Upper lobe of right lung (tissue), 1 donor: ENCODE measurements at places on chromosomes 1 and 21.

DNA sequence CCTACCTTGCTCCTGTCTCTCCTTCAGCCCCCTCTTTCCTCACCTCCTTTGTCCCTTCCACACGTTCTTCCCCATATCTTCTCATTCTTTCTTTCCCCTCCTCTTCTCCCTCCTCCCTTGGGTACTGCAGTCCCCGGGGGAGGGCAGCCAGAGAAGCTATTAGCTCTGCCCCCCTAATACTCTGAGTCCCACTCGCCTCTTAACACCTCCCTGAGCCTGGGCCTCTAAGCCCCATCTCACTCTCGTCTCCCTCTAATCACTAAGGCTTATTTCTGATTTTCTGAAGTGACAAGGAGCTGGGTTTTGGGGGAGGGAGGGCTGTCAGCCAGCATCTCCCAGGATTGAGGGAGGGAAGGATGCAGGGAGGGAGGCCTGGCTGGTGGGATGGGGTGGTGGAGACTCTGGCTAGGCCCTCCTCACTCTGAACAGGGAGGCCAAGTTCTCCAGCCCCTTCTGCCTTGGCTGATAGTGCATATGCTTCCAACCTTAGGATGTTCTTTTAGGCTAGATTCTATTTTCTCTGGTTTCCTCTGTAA, 25.6 kb upstream of the DMBX1 start:
- DNase-seq = no peak

DNA sequence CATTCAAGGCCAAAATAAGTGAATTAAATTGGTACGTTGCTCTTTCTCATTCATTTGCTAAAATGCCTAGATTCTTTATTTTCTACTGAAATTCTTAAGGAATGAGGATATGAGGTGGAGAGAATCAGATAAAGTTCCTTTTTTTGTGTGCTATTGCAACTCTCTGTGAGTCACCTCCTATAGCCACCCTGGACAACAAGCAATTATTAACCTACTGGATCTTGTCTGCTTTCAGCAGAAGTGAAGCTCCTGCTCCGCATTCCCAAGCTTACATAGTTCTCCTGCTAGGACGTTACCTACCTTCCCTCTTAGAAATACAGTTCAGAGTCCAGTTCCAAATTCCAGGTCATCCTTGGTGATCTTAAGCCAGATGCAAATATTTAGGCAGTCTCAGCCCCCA, 4.8 kb upstream of the KCNJ6 start:
- no peak for DNase-seq

GRCh38 chr1:19647643-19648042, 3.5 kb downstream of the NBL1 start:
- DNase-seq = no peak

DNA sequence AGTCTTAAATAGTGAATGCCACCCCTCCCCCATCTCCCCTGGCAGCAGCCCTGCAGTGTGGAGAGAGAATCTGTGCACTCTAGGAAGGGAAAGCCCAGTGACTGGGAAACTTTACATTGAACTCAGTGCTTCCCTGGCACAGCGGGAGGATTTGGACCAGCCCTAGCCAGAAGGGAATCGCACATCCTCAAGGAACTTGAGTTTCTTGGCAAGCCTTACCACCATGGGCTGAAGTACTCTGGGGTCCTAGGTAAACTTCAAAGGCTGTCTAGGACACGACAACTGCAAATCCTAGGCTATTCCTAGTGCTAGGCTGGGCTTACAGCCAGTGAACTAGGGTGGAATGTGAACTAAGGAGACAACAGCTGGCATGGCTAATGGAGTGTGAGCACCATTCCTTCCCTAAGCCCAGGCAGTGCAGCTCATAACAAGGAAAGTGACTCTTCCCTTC, 88.3 kb downstream of the COL24A1 start:
- no peak for DNase-seq

DNA sequence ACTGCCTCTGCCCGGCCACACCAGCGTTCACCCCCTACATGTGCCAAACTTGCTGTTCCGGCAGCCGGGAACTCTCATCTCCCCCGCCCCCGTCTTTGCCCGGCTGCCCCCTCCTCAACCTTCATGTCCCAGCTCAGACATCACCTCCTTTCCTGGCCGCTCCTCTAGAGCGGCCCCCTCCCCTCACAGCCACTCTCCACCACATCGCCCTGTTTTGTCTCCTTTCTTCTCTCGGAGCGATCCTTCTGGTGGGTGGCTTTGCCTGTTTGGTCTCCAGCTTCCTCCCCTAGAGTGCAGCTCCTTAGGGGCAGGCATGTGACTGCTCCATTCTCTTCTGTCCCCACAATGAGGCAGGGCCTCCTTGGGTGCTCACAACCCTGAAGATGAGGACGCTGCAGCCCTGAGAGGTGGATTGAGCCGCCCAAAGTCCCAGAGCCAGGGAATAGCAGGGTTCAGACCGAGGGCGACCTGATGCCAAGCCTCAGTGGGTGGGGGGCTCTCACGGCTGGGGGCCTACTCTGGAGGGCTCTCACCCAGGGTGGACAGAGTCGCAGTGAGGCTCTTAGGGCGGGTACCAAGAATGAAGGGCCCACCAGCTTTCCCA, 44.9 kb upstream of the ECE1 start:
- no peak for DNase-seq

- no peak for DNase-seq
These were observed 110.4 kb downstream of the PTPRC start for GRCh38 chr1:198749279-198749678.

GRCh38 chr1:213060836-213061235, 9.8 kb downstream of the RPS6KC1 start:
- DNase-seq = no peak

- DNase-seq = no peak
These were observed 924 bp downstream of the HMCN1 start for GRCh38 chr1:185734929-185735700.

DNA sequence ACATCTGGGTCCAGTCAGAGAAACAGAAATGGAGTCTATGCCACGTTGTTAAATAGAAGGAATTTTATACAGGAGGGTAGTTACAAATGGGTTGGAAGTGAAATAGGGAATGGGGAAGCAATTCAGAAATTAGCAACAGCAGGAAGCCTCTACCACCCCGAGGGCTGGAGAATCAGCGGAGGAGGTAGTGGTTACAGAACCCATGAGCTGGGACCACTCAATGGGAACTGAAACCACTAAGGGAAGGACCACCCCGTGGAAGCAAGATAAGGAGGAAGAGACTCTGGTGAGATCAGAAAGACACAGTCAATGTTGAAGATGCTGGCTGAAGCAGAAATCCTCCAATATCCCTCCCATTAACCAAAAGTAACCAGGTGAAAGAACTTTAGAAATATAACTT, 15.5 kb upstream of the MAST2 start:
- DNase-seq = no peak

- DNase-seq = no peak
These were observed 31.4 kb downstream of the PLPP3 start for GRCh38 chr1:56547977-56548376.

DNA sequence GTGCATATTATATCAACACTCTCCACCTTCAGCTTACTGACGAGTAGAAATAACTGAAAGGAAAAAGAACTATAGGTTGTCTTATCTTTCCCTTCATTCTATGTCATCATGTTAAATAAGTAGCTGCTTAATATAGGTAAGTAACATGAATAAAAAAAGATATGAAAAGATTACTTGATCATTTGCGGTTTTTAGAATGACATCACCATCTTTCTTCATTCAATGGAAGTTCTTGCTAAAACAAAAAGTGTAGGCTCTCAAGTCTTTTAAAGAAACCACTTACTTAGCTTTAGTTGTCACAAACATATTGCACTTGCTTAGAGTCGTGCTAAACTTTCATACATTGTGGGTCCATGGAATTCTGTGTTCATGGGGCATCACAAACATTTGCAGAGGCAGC, 331.1 kb upstream of the DEPDC1 start:
- no peak for DNase-seq

- no peak for DNase-seq
These were observed 67.1 kb downstream of the RUNX3 start for GRCh38 chr1:24862775-24863483.

- DNase-seq = no peak
These were observed 4.6 kb downstream of the AMIGO1 start for GRCh38 chr1:109504974-109505373.

DNA sequence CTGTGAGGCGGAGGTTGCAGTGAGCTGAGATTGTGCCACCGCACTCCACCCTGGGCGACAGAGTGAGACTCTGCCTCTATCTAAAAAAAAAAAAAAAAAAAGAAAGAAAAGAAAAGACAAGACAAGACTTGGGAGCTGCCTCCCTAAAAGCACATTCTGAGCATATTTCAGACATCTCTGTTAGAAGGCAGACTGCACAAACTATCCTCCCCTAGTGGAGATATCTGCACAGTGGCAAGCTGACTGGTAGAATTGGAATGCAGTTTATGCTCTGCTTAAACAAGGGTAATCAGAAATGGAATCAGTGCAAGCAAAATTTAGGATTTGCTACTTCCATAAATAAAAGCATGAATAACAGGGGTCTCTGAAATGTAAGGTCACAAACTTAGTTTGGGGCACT, 31.8 kb downstream of the GNG4 start:
- DNase-seq = no peak

DNA sequence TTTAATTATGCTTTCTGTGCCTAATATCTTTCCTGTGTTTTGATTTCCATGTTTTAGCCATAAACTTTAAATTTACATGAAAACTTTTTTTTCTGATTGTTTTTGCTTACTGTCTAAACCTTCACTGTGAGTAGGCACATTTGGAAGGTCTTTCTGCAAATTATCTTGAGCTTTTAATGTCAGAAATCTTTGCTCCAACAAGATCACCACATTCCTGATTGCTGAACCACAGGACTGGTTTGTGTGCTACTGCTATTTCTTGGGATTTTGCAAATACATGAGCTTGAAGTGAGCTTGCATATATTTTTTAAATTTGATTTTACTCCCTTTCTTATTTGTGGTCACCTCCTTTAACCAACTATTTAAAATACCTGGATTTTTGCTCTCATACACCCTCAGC, 61.3 kb downstream of the PTBP2 start:
- no peak for DNase-seq

DNA sequence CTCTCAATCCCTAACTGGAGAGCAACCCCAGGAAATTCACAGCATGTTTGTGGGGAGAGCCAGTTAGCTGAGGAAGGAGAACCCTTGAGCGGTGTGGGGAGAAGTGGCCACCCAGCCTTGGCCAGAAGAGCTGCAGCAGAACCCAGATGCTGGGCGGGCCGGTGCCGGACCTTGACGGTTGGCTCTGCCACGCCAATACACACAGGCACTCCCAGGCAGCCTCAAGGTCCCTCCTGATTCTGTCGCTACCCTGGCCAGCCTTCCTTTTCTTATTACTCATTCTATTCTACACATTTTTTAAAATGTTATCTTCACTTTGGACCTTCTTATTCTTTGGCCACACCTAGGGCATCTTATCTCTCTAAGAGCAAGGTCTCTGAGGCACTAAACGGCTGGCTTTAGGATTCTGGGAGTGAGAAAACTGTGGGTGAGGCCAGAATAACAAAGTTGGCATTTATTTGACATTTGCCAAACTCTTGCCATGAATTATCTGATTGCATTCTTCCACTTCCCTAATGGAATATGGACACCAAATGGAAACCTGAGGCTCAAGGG, 50.4 kb upstream of the GPR37L1 start:
- no peak for DNase-seq

DNA sequence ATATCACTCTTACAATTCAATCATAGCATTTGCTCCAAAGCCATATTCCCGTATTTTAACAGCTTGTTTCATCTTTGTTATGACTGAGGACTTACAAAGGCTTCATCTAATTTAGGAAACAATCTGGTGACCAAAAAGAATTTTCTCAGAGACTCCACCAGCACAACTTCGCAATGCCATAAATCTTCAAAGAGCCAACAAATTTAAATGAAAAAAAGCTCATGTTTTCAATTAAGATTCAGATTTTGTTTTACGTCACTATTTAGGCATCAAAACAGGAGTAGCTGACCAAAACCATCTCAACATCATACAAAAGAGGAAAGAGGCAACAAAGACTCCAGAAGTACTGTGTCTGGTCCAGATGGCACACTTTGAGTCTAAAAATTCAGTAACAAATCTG, 373.3 kb downstream of the TTLL7 start:
- no peak for DNase-seq
